Naive thymus-derived CD4-positive, alpha-beta T cell (primary cell): ENCODE measurements at places on chromosomes 4 and X. TPM values are rescaled to one million over a fixed set of nuclear protein-coding genes. Genes with fewer than 3 reads are reported as not detected.

The HDX gene
- polyA plus RNA-seq, result 0.87 TPM

The TRIM75 gene
- not detected for polyA plus RNA-seq

- no peak overlapping the region for H3K27ac ChIP-seq
- H3K36me3 ChIP-seq, result peaks cover 9% of the 10 kb centered on the region
- H3K4me1 ChIP-seq, result peaks cover 3% of the 10 kb centered on the region
Measured at GRCh38 chr4:184641451-184641850, 7.8 kb downstream of the CASP3 start.

DNA sequence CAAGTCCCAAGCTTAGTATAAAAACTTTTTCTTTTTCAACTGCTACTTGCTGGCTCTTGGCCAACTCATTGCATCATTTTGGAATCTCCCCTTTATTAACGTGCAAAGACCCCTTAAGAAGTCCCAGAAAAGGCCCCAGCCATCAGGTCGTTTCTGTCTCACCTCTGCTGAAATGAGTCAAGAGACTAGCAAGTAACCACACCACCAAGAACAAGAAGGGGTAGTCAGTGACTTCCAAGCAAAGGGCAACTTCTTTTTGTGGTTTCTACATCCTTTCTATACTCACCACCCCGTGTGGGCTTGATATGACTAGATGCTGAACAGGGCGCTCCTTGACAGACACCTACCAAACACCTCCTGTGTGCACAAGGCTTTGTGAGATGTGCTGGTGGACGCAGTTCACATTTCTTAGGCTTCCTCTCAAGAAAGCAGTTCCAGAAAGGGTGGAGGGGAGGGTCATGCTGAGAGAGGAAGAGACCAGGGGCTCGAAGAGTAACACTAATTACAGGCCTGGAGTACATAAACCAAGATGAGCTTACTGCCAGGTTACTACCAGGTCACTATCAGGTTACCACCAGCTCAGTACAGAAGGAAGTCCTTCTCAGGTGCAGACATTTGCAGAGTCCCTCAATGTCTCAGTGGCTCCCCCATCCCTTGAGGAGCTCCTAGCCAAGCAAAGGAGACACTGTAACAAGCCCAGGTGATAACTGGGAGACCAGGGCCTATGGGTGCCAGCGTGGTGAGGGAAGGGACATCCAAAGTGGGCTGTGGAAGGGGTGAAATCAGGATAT lies 19.3 kb downstream of the JAKMIP1 start:
- no peak overlapping the region for H3K4me3 ChIP-seq
- no peak for DNase-seq

DNA sequence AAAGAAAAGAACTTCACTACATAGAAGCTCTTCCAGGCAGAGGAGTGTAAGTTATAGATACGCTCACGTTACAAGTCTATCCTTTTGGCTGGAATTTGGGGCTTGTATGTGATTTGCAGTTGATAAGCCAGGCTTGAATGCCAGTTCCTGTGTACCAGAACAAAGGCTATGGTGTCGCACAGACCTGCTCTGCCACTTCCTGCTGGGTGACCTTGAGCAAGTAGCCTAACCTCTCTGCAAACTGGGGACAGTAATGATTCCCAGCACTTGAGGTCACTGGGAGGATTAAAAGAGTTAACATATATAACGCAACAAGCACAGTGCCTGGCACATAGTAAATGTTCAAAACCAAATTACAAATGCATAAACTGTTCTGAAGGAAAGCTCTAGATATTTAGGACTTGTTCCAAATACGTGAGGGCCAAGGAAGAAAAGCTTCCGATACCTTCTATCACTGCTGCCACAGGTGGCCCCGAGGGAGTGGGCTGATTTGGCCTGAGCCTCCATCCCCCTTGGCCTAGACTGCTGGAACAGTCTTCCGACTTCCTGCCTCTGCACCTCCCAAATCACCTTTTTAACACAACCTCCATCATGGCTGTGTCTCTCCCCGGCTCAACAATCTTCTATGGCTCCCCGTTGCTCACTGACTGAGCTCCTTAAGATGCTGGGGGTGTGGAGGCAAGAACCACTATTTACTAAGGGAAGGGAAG lies 1.3 kb upstream of the SOWAHD start:
- H3K27me3 ChIP-seq, result no peaks in the 10 kb centered on the region
- H3K27ac ChIP-seq, result peak overlapping the region; percentile 76
- H3K4me3 ChIP-seq, result peak overlapping the region; percentile 26
- DNase-seq, result no peak

- no peak overlapping the region for H3K4me3 ChIP-seq
- DNase-seq, result no peak
- H3K4me1 ChIP-seq, result no peaks in the 10 kb centered on the region
- H3K36me3 ChIP-seq, result no peaks in the 10 kb centered on the region
- no peaks in the 10 kb centered on the region for H3K27me3 ChIP-seq
Measured at GRCh38 chr4:143085659-143086058, 99.1 kb upstream of the USP38 start.

GRCh38 chr4:174107746-174108354 lies 175.6 kb downstream of the FBXO8 start:
- no peak for DNase-seq
- H3K4me1 ChIP-seq, result no peaks in the 10 kb centered on the region
- no peak overlapping the region for H3K27ac ChIP-seq
- peaks cover 12% of the 10 kb centered on the region for H3K27me3 ChIP-seq
